Left hindlimb (tissue), 1 donor: ENCODE measurements at places on chromosomes 3 and 15.
A peak's percentile ranks its signal among the peaks of the same experiment; 100 is the strongest.

- DNase-seq = no peak
Measured at GRCh38 chr3:188434594-188434993, 280.6 kb downstream of the LPP start.

DNA sequence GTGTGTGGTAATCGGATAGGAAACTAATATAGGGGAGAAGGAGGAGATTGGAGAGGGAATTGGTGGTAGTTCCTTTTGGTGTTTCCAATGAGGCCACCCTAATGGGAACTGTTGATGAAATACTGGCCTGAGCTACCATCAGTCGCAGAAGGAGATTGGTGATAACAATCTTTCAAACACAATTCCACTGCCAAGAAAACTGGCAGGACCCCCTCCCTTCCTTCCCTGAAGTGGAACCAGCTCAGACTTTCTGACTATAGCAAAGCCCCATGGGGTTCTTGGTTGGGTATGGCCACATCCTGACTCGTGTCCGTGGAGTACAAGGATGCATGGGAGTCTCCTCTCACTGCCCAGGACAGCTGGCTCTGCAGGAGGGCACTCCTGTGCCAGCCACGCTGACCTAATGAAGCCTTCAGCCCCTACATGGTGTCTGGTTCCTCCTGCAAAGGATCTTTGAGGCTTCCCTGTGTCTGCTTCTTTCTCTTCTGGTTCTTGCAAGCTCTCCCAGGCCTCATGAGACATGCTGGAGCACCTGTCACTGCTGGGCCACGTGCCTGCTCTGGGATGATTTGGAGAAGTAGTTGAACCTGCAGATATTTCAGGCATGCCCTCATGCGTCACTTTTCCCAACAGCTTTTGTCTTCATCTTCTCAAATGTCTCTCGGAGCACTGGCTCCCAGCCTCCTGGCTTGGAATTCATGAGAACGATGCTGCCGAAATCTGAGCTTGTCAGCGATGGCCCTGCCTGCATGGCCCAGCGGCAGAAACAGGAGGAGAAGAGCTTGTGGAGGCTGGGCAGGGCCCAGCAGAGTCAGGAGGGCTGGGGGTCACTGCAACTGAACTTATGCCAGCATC lies 90.0 kb upstream of the ADPGK start:
- peak; percentile 49 for DNase-seq

GRCh38 chr3:61158216-61158615 lies 93.0 kb downstream of the FHIT start:
- no peak for DNase-seq

GRCh38 chr3:43004282-43004681 lies 25.2 kb downstream of the GASK1A start:
- DNase-seq = no peak

DNA sequence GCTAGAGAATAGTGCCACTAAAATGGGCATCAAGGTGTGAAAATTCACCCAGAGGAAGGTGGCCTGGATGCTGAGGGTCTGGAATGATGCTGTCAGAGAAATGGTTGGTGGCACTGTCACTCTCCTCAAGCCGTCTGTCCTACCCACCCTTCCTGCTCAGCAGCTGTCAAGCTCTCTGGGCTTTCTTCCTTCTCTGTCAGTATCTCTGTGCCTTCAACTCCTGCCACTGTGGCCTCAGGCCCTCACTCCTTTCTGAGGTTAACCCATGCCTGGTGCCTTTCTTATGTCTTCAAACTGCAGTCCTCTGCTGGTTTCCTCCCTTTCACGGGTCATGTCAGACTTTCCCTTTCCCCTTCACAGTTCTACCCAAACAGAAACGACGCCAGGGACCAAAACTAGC lies 4.4 kb downstream of the MYO5C start:
- no peak for DNase-seq

GRCh38 chr3:59531994-59532393 lies 482.2 kb upstream of the CFAP20DC start:
- no peak for DNase-seq

DNA sequence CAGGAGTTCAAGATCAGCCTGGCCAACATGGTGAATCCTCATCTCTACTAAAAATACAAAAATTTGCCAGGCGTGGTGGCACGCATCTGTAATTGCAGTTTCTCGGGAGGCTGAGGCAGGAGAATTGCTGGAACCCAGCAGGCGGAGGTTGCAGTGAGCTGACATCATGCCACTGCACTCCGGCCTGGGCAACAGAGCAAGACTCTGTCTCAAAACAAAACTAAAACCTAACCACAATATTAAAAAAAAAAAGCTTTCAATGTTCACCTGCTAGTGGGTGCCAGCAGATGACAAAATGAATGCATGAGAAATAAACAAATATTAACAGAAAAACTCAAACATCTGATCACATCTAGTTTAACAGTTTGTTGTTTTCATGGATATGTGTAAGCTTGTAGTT lies 9.0 kb downstream of the SLC24A1 start:
- DNase-seq = no peak

DNA sequence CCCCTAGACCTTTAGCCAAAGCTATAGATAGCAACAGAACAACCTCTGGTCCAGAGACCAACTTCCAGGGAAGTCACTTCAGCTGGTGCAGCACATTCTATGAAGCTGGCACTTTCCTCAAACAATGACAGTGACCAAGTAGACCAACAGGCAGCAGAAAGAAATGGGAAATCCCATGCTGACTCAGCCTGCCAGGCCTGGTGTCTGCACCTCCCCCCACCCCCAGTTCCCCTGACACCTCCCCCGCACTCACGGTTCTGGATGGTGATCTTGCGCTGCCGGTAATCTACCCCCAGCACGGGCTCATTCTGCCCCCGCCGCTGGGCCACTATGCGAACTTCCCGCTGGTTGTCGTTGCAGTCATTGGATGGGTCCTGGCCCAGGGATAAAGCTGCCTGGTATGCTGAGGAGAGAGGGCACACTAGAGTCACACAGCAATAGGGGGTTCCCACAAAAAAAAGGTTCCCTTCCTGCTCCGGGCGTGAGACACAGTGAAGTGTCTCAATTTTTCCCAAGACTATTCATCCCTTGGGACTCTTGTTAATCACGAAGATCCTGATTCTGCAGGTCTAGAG lies 17.0 kb downstream of the ILDR1 start:
- DNase-seq = no peak
